ENCODE measurements at places on chromosomes 11 and 22.

GRCh38 chr11:64073542-64073941 lies 37.8 kb downstream of the FLRT1 start:
- DNase-seq = no peak

DNA sequence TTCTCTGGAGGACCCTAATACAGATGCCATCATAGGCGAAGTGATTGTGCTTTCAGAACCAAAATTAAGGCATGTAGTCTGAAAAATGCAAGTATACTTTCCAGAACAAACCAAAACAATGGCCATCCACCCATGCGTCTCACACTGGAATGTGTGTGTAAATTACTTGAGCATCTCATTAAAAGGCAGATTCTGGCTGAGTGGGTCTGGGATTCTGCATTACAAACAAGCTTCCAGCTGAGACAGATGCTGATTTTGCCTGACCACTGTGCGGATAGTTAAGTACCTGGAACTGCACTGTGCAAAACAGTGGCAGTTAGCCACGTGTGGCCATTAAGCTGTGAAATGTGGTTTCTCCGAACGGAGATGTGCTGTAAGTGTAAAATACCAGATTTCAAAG lies 26.2 kb downstream of the RRP7A start:
- peak; percentile 30 for DNase-seq

DNA sequence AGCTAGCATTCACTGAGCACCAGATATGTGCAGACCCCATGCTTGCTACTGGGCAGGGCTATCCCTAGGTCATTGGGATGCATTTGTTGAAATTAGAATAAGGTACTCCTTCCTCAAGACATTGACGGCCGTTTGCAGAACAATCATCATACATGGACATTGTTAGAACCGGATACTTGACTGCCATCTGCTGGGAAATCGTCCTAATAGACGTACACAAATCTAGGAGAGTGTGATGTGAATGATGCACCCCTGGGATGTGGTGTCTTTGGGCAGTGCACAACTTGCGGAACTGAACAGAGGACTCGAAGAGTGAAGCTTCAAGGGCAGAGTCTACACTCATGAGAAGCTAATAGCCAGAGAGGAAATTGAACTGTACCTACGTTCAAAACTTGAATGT lies 35.9 kb downstream of the MYO18B start:
- DNase-seq = no peak

DNA sequence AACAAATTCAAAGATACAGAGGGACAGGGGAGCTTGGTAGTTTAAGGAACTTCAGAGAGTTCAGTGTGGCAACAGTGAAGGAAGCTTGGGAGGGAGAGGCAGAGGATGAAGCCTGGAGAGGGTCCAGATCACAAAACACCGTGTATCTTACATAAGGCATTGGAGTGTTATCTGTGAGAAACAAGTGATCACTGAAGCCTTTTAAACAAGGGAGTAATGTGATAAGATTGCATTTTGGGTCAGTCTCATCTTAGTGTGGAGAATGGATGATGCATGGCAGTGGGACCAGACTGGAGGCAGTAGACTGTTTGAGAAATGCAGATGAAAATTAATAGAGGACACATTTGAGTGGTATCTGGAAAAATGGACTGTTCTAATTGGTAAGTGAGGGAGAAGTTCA lies 79.4 kb downstream of the EXT2 start:
- DNase-seq = no peak

GRCh38 chr22:36874309-36874696 lies 13.5 kb downstream of the NCF4 start:
- DNase-seq = no peak
